ENCODE measurements at places on chromosomes 12 and 14.

- no peak for DNase-seq
Measured at GRCh38 chr12:46379352-46379751, 6.8 kb upstream of the SLC38A2 start.

DNA sequence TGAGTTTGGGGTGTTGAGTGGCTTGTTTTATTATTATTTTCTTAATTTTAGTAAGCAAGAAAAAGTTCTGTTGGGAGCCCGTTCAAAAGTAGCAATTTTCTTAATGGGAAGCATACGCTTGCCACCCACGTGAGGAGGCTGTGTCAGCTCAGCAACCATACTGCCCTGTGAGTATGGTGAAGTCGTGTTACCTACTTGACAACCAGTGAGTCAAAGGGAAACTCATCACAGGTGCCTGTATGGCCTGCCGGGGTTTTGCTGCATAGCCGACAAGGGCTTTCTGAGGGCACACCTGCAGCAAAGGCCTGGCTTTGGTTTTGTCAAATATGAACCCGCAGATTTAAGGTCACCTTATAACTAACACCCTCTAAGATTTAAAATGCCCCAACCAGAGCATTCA, 31.1 kb downstream of the PITPNM2 start:
- no peak for DNase-seq

GRCh38 chr14:89443042-89443629, 26.1 kb upstream of the FOXN3 start:
- DNase-seq = no peak

- no peak for DNase-seq
Measured at GRCh38 chr12:65834146-65834935, 10.1 kb downstream of the HMGA2 start.

DNA sequence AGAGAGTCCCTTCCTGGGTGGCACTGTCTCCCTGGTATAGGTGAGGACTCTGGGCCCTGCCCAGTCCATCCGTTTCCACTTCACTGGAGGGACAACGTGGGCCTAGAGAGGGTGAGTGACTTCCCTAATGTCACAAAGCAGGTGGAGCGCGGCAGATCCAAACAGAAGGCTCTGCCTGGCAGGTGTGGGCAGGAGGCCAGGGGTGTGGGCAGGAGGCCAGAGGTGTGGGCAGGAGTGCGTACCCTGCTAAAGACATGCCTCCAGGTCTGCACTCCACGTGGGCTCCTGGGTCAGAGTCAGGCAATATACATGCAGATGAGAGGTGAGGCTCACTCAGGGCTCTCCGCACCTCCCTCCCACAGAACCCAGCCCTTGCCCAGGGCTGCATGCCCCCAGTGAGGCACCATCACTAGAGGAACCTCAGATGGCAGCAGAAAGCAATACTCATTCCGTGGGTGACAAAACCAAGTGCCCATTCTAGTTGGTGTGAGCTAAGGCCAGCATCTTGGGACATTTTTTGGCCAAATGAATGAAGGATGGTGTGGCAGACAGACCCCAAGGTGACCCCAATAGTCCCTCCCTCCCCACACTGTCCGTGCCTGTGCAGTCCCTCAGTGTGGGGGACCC, 271.6 kb upstream of the RTL1 start:
- DNase-seq = no peak

DNA sequence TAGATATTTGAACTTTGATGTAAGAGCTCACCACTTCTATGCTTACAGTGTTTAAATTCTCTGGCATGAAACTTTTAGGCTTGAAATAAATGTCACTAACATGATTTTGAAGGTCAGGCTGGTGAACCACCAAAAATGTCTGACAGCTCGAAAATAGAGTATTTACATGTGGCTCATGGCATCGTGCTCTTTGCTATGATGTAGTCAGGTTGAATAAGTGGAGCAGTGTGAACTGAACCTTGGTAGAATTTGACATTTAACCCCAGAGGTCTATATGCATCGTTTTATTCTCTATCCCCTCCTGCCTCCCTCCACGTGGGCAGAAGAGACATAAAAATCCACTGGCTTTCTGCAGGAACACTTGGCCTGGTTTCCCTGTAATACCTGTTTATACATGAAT, 369.7 kb upstream of the ATP2B1 start:
- no peak for DNase-seq

DNA sequence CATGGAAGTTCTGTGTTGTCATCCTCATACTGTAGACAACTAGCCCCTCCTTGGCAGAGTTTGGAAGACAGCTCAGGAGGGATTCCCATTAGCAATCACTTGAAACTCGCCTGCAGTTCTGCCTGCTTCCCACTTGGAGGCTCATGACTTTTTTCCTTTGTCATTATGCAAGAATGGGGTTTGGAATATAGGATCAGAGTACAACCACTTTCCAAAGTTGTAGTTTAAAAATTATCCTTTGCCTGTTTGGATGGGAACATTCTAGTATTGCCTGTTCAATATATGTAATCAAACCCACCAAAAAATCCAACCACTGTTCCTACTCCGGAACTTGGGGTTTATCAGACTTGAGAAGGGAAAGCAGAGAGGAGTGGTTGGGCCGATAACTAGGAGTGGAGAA, 2.1 kb upstream of the GPD1 start:
- no peak for DNase-seq

DNA sequence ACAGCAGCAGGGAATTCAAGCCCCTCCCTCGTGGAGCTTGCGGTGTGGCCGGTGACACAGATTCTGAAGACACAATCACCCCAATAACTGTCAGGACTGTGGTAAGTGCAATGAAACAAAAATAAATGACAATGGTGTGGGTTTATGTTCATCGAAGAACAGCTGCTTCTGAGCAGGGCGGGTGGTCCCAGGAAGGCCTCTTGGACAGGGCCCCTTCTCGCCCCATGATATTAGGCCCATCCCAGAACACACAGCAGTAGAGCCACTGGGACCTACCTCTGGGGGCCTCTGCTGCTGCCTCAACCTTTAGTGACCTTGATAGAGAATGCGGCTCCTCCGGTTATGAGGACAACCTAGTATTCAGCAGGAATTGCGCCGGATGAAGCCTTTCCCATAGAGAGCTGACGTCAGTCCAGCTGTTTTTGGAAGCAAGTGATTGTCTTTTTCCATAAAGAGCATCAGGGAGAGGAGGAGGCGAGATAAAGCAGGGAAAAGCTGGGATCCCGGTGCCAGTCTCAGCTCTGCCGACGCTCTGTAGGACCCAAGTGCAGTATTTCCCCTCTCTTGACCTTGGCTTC, 84.1 kb upstream of the BCL11B start:
- DNase-seq = no peak

GRCh38 chr12:39966721-39967120, 139.2 kb downstream of the SLC2A13 start:
- no peak for DNase-seq

DNA sequence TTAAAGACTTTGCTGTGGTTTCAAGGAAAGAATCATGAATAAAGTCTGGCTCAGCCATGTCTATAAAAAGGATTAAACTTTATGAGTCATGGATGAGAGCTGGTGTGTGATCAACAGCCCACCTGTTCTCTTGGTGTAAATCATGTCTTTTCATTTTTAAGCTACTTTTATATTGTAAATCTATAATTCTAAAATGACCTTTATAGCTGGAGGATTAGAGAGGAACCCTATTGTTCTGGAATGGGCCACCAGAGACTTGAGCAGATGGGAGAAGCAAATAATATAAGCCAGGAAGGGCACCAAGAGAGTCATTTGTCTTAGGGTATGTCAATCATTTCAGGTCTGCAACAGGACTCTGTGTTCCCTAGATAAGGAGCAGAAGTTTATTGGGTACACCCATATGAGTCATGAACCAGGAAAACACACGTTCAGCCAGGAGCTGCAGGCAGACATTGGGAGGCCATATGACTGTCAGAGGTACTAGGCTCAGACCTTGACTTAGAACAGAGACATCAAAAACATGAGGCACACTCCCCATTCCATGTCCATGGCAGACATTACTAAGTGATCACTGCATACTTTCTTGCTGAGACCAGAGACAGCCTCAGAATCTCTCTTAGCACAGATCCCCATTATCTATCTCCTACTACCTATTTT, 49.3 kb downstream of the NDUFA12 start:
- no peak for DNase-seq

- no peak for DNase-seq
Measured at GRCh38 chr12:109010259-109010658, 10.6 kb downstream of the SVOP start.

- DNase-seq = no peak
Measured at GRCh38 chr12:55698965-55699364, 8.7 kb downstream of the ITGA7 start.

DNA sequence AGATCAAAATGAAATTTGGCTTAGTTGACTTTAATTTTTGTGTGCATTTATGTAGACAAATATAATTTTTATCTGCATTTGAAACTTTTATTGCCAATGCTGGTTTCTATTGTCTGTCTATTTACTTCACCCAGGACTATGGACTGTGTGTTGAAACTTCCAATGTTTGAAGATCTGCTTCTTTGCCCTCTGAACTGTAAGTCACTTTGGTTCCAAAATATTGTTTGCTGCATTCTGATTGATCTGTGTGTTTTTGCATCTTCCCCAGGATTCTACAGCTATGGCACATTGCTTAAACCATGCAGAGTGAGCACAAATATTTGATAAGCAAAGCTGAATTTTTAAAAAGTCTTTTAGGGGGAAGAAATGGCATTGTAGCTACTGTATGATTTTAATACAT, 131.0 kb upstream of the SOX5 start:
- DNase-seq = no peak

DNA sequence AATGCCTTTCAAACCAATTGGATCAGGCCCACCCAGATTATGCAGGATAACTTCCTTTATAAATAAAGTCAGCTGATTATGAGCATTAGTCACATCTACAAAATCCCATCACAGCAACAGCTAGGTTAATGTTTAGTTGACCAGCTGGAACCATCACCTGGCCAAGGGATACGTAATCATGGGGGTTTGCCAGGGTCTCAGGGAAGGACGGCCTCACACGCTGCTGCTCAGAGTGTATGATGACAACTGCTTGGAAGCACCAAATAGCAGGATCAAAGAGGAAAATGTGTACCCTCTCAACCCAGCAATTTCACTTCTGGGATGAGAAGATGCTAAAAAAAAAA, 162.6 kb downstream of the SLC15A4 start:
- no peak for DNase-seq

GRCh38 chr14:67851785-67852410, 32.3 kb downstream of the RAD51B start:
- DNase-seq = no peak

- no peak for DNase-seq
Measured at GRCh38 chr12:65608319-65608916, 215.9 kb upstream of the HMGA2 start.

DNA sequence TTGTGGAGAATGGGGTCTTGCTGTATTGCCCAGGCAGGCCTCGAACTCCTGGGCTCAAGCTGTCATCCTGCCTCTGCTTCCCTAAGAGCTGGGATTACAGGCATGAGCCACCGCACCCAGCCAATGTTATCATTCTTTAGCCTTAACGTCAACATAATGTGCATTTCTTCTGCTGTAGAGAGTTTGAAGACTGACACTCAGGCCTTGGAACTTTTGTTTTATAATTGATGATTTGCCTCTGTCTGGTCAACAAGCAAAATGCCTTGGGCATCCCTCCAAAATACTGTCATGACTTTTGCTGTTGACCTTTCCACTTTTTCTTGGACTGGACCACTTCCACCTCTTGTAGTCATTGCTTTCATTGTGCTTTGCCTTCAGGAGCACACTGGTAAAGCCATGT, 29.0 kb downstream of the FAM234B start:
- DNase-seq = no peak

DNA sequence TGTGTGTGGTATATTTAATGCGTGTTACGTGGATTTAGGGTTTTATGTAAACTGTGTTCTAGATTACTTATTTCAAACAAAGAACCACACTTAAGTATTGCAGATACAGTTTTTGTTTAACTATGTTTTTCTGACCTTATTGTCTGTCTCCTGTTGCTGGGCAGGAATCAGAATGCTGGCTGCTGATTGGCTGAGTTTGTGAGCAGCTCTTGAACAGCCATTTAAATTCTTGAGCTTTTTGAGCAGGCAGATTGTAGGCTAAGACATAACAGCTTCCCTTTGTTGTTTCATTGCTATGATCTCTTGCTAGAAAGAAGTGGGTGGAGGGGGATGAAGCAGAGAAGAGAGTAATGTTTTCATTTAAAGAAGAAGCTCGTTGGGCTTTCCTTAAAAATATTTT, 52.2 kb downstream of the ATF7IP start:
- DNase-seq = peak; percentile 9

- DNase-seq = no peak
Measured at GRCh38 chr12:50326590-50327284, 43.4 kb upstream of the LIMA1 start.

GRCh38 chr12:104295954-104296353, 7.6 kb upstream of the EID3 start:
- no peak for DNase-seq

- no peak for DNase-seq
Measured at GRCh38 chr12:10140001-10140400, 10.0 kb upstream of the CLEC7A start.

DNA sequence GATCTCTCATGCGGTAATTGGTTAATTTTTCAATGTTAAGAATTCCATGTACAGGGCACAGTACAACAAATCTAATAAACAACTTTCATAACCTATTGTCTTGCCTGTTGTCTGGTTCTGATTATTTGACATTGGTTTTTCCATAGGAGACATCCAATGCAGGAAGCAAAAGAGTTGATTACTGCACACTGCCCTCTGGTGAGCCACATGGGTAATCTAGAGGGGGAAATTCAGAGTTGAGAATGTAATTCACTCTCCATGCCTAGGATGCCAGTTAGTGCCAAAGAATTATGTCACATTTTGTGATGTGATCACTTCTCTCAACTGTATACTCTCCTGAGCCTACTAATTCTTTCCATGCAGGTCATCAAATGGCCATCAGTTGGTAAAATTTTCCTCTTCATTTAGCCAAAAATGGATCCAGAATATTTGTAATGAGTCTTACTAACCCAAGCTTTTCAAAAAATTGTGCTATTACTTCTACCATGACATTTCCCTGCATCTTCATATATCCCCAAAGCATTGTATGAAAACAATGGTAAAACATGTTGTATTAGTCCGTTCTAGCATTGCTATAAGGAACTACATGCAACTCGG, 17.7 kb upstream of the CCDC91 start:
- no peak for DNase-seq

GRCh38 chr12:3160081-3160480, 82.9 kb downstream of the TSPAN9 start:
- no peak for DNase-seq

GRCh38 chr14:58671436-58671835, 33.7 kb downstream of the DACT1 start:
- no peak for DNase-seq

DNA sequence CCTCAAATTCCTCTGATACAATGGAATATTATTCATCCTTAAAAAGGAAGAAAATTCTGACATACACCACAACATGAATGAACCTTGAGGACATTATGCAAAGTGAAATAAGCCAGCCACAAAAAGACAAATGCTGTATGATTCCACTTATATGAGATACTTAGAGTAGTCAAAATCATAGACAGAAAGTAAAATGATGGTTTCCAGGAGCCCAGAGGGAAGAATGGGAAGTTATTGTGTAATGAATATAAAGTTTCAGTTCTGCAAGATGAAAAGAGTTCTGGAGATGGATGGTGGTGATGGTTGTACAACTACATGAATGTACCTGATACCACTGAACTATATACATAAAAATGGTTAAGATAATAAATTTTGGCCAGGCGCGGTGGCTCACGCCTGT, 18.3 kb downstream of the VWF start:
- no peak for DNase-seq
